ENCODE measurements at places on chromosomes 7 and 10.

DNA sequence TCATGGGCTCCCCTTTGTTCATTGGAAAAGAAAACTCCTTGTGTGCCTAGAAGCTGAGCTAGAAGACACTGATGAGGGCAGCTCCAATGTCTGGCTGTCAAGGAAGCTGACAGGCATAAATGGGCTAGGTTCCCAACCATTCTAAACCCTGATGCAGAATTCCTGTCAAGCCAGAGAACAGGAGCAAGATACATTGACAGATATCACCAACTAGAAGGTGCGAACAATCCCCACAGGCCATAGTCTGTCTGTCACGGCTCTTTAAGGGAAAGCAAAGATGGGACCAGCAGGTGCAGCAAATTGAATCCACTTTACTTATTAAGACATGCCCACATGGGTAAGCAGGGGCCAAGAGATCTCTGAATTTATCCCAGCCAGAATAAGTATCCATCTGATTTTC is 617.9 kb upstream of the POT1 start:
- DNase-seq, result no peak

DNA sequence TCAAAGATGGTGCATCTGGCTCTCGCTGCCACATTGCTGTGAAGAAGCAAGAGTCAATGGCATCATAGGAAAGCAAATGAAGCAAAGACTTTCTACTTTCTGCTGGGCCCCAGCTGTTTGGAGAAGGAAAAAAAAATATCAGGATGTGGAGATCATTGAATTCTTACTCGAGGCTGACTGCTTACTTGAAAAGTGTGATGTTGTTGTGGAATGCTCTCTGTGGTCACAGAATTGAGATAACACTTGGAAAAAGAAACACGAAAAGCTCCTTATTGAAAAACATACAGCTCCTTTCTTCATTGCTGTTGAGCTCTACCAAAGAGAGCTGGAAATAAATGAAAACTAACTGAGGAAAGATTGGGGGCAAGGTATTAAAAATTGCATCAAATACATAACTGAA is 157.4 kb upstream of the TBX20 start:
- DNase-seq, result no peak

- no peak for DNase-seq
Observed at GRCh38 chr7:116028787-116029186, 1.8 kb downstream of the TFEC start.

- no peak for DNase-seq
Observed at GRCh38 chr7:102120666-102121195, 165.9 kb upstream of the SH2B2 start.

All from lower lobe of right lung (tissue), 2 donors.